ENCODE measurements at places on chromosomes 1 and 21. TPM values are rescaled to one million over a fixed set of nuclear protein-coding genes. Genes with fewer than 3 reads are reported as not detected.
A peak's percentile ranks its signal among the peaks of the same experiment; 100 is the strongest.

FCRLB gene
- 0.72 TPM for total RNA-seq

DNA sequence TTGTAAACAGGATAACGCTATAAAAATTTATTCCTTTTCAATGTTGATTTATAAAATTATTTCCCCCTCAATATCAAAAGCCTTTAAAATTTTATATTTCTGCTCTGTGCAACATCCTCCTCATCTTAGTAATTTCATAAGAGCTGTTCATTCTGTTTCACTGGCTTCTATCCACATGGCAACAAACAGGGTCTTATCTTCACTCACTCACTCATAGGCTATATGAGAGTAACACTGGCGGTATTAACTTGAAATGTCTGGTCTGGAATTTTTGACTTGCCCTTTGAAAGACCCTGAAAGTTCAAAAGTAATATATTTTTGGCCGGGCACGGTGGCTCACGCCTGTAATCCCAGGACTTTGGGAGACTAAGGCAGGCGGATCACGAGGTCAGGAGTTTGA, 77.4 kb upstream of the KRTAP11-1 start:
- DNase-seq, result no peak

CNIH3 gene
- 7.7 TPM for total RNA-seq

GRCh38 chr21:37072274-37072987, 440 bp downstream of the PIGP start:
- peak; percentile 85 for DNase-seq

DNA sequence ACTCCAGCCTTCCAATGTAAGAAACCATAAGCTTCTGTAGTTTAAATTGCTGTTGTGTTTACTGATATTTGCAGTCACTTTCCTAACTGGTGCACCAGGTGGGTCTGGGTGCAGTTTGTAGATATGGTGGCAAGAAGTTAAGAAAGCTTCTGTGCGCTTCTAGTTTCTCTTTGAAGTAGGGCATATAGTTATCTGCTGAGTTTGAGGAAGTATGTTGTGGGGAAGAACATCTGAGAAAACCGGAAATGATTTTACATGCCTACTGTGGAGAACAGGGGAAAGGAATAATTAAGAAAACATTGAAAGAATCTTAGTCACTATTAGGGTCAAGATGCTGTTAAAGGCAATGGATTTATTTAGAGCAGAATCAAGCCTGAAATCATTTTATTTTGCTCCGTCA, 14.9 kb upstream of the SLC44A5 start:
- DNase-seq, result no peak

DNA sequence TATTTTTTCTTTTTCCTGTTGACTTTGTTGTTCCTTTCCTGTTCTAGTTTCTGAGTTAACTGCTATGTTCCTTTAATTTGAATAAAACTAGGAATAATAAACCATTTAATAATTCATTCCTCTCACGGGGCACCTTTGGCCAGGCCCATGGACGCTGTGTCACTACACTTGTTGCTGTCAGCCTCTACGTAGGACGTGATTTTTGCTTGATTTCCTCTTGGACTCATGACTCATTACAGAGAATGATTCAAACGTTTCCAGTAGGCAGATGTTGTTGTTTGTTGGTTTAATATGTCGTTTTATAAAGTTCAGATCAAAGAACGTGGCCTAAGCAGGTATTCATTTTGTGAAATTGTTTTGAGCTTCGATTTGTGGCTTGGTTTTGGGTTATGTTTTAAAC, 9.1 kb upstream of the SLC19A1 start:
- DNase-seq, result peak; percentile 75

- DNase-seq, result no peak
Measured at GRCh38 chr1:220157738-220158137, 63.8 kb downstream of the IARS2 start.

GRCh38 chr1:172537827-172538391, 5.0 kb downstream of the SUCO start:
- peak; percentile 70 for DNase-seq

GRCh38 chr1:43143441-43143888, 28.6 kb downstream of the EBNA1BP2 start:
- DNase-seq, result no peak

DNA sequence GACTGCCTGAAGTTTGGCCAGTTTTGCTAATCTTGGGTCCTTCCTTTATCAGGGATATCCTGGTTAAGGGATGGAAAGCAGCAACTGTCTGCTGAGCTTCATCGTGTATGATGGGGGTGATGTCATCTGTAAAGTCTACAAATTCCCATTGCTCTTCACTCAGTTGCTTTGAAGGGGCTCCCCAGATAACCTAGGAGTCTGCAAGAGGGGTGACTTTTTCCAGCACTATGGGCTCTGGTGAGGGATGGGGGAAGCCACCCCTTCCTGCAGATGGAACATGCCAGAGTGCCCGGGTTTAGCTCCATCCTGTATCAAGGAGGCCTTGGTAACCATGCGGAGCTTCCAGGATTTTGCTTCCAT, 28.4 kb downstream of the EDARADD start:
- no peak for DNase-seq

PADI1 gene
- not detected for total RNA-seq

DNA sequence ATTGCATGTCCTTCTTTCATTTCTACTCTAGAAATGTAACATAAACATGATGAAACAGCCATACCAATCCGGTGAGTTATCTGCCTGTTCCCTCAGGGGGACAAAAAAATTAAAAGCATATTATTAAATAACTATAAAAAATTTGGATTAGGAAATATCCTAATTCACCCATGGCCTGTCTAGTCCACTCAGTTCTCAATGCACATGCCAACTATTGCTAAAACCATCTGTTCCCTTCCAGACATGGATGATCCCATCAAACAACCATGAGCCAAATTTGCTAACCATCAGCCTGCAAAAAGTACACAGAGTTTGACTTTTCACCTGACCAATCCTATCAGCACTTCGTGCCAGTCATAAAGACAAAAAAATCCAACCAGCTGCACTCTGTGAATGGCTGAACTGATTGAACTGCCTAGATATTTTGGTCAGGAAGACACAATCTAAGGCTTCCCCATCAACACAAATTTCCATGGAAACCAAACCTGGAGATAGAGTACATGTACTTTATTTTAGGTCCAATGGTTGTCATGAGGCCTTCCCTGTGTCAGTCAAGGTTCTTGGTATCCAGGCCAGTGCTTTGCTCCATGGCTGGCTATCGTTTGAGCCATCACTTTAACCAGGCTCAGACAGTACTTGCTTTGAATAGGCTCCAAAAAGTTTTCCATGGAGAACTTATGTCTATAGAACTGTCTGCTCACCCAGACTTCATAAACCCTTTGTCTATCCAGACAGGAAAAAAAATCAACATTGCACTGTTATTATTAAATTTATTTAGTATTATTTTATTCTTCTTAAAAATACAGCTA, 570.8 kb downstream of the LTN1 start:
- no peak for DNase-seq

GRCh38 chr1:63713627-63714481, 60.0 kb upstream of the ROR1 start:
- peak; percentile 90 for DNase-seq

- DNase-seq, result peak; percentile 14
Measured at GRCh38 chr1:181656491-181656890, 173.2 kb downstream of the CACNA1E start.

DNA sequence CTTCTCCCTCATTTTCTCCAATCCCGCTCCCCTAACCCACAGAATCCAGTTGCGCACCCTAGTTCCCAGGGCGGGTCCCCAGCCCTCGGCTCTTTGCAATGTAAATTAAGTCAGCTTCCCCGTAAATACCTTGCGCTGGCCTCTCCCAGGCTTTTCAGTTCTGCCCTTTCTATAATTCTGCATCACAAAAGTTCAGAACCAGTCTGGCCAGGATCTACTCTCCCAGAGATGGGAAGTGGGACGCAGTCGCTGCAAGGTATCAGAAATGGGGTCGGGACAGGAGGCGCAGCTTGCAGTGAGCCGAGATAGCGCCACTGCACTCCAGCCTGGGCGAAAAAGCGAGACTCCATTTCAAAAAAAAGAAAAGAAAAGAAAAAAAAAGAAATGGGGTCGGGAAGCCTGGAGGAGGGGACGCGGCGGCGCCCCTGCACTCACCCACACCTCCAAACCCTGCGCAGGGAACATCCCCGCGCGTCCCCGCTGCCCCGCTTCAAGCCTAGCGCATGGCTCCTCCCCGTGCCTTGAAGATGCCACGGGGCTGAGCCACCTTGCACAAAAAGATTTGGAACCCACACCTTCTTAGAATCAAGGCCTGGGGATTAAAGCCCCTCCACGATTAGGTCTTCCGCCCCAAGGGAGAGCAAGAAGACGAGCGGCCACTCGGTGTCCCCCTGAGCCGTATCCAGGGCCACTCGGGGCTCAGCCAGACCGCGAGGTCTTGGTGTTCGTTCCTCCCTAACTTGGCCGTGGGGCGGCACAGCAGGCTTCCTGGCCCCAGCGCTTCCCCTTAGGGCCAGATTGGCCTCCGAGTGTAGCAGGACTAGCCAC, 27.2 kb upstream of the ITLN2 start:
- DNase-seq, result no peak

DRAM2 gene
- 33.9 TPM for total RNA-seq

DNA sequence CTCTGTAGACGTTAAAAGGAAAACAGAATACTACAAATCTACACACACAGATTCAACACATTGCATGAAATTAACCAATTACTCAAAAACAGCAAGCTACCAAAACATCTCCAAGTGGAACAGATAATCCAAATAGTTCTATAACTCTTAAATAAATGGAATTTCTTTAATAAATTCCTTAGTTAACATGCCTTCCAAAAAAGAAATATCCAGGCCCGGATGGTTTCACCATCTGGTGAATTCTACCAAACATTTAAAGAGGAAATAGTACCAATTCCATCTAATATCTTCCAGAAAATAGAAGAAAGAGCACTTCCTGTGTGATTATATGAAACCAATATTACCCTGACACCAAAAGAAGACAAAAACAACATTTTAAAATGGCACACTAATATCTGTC, 52.8 kb upstream of the COL6A2 start:
- no peak for DNase-seq

DNA sequence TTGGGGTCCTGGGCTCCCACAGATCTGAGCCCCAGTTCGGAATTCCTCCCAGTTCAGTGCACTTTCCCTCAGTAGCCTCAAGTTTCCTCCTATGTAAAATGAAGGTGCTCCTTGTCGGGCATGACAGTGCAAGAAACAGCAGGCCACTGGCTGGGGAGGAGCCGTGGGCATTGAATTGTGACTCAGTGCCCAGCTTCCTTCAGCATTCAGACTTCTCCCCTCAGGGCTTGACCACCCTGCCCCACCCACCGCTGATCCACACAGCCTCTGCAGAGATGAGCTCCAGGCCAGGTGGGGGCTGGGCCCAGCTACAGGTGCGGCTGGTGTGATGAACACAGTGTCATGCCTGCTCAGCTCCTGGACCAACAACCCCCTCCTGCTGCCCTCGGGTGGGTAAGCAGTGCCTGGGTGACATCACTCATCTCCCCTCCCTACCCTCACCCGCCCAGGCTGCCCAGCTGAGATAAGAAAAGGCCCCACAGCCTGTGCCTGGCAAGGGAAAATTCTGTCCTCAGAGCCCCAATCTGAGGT, 4.9 kb downstream of the MOB3C start:
- no peak for DNase-seq

- no peak for DNase-seq
Measured at GRCh38 chr1:45723248-45723930, 27.1 kb downstream of the IPP start.

GRCh38 chr1:32741413-32742198, 39.0 kb upstream of the SYNC start:
- no peak for DNase-seq

GRCh38 chr1:182259968-182260367, 131.6 kb downstream of the GLUL start:
- DNase-seq, result no peak

- no peak for DNase-seq
Measured at GRCh38 chr1:1099506-1100183, 16.2 kb downstream of the C1orf159 start.

GRCh38 chr1:155960081-155960745, 18.1 kb downstream of the ARHGEF2 start:
- no peak for DNase-seq

DNA sequence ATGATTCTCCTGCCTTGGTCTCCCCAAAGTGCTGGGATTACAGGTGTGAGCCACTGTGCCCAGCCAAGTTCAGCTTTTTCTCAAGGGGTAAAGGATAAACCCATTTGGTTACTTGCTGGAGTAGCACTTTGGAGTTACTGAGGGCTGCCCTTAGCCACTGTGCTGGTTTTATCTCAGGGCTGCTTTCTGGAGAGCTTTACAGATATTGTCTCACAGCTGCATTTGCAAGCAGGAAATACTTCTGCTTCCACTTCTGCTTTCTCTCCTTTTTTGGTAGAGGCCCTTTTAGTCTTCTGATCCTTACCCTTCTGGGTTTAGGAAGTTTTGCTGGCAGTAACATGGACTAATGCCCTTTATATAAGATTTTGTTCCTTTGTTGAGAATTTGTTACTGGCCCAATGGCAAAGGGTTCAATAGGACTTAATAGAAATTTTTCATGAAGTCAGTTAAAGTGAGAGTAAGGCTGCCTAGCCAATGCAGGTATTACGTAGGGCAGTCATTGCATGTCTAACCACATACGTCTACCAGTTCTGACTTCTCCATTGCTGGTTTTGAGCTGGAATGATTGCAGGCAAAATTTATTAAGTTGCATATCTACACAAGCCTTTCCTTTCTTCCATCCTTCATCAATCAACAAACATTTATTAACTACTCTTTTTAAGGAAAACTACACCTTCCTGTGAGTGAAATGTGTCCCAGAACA, 24.4 kb downstream of the CAP1 start:
- no peak for DNase-seq

All from astrocyte (in vitro differentiated cells and primary cell).